Urothelium cell line (cell line): ENCODE measurements at places on chromosomes 1 and 21.
A peak's percentile ranks its signal among the peaks of the same experiment; 100 is the strongest.

DNA sequence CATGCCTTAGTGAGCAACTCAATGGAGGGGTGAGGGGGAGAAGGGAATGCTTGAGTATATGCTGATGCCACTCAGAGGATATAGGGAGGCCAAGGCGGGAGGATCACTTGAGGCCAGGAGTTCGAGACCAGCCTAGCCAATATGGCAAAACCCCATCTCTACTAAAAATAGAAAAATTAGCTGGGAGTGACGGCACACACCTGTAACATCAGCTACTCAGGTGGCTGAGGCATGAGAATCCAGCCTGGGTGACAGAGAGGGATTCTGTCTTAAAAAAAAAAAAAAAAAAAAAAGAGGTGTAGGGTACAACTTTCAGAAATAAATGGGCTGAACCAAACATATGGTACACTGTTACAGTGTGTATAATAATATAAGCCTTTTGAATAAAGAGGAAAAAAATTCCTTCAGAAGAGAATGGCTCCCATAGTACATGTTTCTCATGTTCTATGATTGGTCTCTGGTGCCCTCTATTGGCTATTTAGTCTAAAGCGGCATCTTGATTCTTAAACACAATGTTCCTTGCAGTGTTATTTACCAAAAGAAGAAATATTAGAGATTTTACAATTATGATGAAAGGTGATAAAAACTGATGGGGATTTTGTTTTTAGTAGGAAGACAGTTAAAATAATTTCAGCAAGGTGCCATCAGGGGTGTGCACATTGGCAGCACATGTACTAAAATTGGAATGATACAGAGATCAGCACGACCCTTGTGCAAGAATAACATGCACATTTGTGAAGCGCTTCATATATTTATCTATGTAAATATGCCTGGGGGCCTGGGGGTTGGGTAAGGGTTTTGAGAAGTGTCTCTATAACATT lies 109.8 kb downstream of the PATJ start:
- peak; percentile 22 for DNase-seq

DNA sequence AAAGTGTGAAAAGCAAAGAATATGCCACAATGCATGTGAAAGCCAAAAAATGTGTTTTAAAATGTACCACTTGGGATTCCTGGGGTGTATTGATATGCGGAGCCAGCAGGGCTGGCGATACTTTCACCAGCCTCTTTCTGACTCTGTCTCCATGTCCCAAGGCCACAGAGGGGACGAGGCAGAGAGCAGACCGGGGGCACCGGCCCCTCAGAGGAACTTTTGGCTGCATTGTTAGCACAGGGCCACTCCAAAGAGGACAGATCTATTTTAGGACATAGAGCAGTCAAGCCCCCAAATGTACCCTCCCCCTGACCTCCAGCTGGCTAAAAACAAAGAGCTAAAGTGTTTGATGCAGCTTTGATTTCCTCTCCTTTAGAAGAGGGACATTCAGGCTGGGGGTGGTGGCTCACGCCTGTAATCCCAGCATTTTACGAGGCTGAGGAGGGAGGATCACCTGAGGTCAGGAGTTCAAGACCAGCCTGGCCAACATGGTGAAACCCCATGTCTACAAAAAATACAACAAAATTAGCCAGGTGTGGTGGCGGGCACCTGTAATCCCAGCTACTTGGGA lies 25.6 kb upstream of the ZNF436 start:
- no peak for DNase-seq

- no peak for DNase-seq
Observed at GRCh38 chr1:59108481-59109317, 188.2 kb upstream of the FGGY start.

GRCh38 chr1:31180338-31180737 lies 59.3 kb downstream of the NKAIN1 start:
- DNase-seq, result no peak

DNA sequence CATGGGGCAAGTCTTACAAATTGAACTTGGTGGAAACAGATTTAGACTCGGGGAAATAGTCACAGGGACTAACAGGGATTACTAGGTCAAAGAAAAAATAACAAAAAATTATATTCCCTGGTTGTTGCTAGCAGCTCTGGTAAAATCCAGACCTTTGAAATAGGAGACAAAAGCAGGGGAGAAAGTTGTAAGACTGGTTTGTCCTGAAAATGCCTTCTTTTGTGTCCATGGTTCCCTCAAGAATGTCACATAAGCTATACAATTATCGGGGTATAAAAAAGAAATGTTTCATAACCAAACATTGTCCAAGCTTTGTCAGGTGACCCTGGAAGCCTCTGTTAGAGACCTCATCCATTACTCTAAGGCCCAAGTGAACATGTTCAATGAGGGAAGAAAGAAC lies 33.1 kb downstream of the KIAA0319L start:
- no peak for DNase-seq

- DNase-seq, result no peak
Observed at GRCh38 chr1:31476891-31477846, 64.2 kb downstream of the SERINC2 start.

DNA sequence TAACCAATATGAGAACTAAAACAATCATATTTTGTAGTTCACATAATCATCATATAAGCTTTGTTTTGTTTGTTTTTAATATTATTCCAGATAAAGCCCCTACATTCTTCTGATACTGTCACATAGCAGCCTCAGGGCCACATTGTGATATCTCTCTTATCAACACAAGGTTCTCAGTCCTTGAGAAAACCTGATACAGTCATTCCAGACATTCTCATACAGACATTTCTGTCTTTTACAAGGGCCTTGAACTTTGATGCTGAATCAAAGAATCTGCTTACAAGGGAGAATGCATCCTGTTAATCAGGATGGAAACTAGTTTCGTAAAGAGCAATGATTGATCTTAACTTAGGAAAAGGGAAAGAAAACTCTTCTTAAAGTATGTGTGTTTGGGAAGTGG lies 12.7 kb upstream of the VCAM1 start:
- no peak for DNase-seq

GRCh38 chr1:186302381-186302920 lies 72.6 kb downstream of the TPR start:
- DNase-seq, result no peak

- peak; percentile 50 for DNase-seq
Observed at GRCh38 chr1:224867715-224868114, 61.8 kb upstream of the DNAH14 start.

- no peak for DNase-seq
Observed at GRCh38 chr1:109632671-109633346, 13.2 kb downstream of the AMPD2 start.

GRCh38 chr1:78535286-78535685 lies 44.5 kb downstream of the PTGFR start:
- no peak for DNase-seq

GRCh38 chr1:47580451-47580995 lies 142.7 kb downstream of the FOXD2 start:
- no peak for DNase-seq

DNA sequence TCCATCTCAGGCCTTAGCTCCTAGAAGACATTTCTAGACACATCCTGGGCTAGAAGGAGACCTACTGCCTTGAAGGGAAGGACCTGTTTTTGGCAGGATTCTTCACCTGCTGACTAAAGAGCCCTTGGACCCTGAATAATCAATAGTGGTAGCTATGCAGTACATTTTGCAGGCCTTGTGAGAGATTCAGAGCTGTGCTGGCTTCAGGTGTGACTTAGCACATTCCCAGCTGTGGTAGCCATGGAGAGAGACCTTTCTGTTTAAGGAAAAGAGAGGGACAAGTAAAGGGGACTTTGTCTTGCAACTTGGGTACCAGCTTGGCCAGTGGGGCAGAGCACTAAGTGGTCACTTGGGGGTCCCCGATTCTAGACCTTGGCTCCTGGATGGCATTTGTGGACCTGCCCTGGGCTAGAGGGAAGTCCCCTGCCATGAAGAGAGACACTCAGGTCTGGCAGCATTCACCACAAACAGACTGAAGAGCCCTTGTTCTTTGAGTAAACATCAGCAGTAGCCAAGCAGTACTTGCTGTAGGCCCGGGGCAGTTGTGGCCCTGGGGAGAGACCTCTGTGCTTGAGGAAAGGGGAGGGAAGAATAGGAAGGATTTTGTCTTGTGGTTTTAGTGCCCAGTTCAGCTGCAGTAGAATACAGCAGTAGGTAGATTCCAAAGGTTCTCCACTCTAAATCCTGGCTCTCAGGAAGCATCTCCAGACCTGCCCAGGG lies 26.2 kb upstream of the CD1A start:
- no peak for DNase-seq

- no peak for DNase-seq
Observed at GRCh38 chr1:182444497-182444896, 5.4 kb upstream of the RGSL1 start.

GRCh38 chr1:229205854-229206253 lies 65.1 kb upstream of the RAB4A start:
- no peak for DNase-seq

DNA sequence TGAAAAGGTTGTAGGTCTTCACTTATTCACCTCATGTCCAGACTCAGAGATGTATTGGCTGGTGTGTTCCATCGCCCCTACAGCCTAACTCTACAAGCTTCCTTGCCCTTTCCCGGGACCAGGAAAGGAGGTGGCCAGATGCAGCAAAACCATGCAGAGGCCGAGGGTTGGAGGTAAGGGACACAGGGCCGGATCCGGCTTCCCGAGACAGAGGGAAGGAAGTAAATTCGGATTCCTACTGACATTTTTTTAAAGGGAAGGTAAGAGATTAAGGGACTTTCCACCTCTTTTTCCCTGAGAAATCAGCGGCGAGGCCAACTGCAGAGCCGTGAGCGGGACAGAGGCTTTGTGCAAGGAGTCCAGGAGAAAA lies 12.7 kb downstream of the EPHA10 start:
- no peak for DNase-seq

GRCh38 chr1:89429062-89429461 lies 65.2 kb downstream of the GBP6 start:
- no peak for DNase-seq

GRCh38 chr1:58932859-58933598 lies 149.2 kb upstream of the JUN start:
- peak; percentile 81 for DNase-seq

DNA sequence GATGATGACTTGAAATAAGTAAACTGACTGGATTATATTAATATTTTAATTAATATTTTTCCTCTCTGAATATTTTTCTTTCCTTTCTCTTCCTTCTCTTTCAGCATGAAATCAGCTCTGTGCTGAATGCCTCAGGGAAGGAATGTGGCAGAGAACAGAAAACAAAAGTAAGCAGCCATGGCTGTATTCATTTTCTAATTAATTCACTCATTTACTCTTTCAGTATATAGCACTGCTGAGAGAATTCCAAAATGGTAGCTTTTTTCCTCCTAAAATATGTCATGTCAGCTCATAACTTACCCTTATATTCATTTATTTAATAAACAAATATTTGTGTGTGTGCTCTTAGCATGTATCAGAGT lies 522.5 kb downstream of the PTPRC start:
- DNase-seq, result no peak

DNA sequence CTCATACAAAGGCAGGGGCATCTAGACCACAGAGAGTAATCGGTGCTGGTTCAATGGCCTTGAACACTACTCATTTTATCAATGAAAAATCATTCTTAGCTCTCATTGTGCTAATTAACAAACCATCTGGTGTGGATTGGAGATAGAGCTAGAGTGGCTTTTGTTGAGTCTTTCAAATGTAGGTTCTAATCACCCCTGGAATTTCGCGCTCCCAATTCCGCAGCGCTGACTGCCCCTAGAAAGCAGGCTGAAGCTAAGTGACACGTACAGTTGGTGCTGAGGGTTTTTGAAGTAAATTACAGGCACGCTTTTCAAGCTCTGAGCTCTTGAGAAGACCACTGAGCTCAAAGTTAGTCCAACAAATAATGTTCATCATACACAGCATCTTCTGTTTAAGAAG lies 31.2 kb upstream of the CA6 start:
- no peak for DNase-seq

DNA sequence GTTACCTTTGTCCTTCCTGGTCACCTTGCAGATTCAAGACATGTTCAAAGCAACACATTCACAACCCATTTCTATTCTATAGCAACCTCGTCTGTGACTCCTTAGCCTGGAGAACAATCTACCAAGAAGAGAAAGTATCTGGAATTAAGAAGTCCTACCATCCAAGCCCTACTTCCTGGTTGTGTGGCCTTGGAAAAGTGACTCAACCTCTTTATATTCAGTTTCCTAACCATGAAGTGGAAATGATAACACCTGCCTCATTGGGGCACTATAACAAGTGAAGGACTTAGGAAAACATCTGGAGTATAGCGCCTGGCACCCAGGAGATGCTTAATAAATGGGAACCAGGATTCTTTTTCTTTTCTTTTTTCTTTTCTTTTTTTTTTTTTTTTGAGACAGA lies 36.5 kb upstream of the SRRM1 start:
- no peak for DNase-seq

GRCh38 chr1:78088486-78088885 lies 42.7 kb downstream of the GIPC2 start:
- no peak for DNase-seq

DNA sequence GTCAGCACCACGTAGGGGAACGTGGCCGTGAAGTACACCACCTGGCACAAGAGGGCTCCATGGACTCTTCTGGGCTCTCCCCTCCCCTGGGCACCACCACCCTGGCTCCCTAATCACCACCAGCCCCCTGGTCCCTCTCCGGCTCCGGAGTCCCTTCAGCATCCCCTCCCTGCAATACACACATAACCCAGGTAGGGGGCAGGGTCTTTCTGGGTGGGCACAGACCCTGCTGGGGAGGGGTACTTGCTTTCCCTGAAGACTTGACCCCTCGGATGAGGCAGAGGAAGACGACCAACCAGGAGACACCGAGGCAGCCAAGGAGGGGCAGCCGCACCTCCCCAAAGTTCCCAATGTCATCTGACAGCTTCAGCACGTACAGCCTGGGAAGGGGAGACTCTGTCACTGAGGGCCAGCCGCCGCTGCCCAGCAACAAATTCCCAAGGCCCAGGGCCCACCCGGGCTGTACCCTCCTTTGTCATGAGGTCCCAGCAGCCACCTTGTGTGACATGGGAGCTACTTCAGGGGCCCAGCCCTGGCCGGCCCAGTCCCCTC lies 11.3 kb downstream of the CCDC24 start:
- no peak for DNase-seq

DNA sequence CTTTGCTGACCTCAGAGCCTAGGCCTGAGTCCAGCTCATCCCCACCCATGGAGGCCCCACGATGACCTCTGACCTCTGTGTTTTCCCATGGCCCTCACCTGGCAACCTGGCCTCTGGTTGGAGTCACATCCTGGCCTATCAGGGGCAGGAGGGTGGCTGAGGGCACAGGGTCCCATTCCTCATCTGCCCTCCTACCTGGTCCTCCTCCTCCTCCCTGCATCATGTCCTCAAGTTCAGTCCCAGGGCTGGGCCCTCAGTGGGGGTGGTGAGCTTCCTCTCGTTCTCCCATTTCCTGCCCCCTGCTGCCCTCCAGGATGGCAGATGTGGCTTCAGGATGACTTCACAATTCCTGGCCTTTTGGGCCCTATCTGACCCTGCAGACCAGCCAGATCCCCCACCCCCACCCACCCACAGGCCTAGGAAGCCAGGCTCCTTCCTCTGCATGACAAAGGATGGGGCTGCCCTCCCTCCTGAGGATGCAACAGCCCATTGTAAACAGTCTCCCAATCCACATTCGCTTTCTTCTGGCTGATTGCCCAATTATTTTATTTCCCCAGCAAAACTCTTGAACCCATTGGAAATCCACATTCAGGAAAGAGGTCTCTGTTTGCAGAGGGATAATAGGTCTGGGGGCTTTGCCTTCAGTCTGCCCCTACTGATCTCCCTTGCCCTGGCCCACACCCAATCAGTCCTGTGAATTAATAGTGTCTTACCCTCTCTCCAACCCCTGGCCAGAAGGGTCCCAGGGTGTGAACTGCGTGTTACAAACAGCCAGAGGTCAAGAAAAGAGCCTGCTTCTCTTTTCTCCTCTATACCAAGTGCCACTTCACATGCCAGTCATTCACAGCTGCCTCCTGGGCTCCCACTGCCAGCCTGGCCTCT lies 10.3 kb upstream of the LEFTY1 start:
- no peak for DNase-seq
